ENCODE measurements at places on chromosomes 2 and 18. TPM values are rescaled to one million over a fixed set of nuclear protein-coding genes. Genes with fewer than 3 reads are reported as not detected.

- no peak for DNase-seq
Observed at GRCh38 chr2:70014959-70015358, 53.5 kb upstream of the ASPRV1 start.

Gene CAPN10
- total RNA-seq, result 11.1 TPM

Gene ANKRD53
- 0.12 TPM for total RNA-seq

DNA sequence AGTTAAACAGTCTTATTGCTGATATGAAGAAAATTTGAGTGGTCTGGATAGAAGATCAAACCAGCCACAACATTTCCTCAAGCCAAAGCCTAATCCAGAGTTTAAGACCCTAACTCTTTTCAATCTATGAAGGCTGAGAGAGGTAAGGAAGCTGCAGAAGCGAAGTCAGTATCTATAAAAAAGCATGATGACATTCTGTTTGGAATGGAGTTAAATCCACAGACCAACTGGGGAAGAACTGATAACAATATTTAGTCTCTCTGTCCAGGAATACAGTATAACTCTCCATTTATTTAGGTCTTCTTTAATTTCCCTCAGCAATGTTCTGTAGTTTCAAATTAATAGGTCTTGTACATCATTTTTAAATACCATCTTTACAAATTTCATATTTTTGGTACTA is 16.0 kb downstream of the PIGN start:
- DNase-seq, result no peak

DNA sequence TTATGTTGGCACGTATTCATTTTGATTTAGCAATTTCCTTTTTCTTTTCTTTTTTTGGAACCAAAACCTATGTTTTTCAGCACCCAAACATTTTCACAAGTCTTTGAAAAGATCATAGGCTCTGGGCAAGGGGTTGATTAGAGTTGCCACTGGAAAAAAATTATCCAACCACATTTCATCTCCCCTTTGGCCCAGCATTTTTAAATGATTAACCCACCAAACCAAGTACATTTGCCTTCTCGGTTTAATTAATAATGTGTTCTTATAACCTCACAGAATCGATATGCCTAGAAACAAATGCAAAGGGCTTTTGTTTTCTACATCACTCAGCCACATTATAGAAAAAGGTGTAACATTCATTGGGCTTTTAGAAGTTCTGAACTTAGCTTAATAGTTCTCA is 66.1 kb downstream of the CHST9 start:
- DNase-seq, result no peak

Gene CDH19
- not detected for total RNA-seq

GRCh38 chr2:240630771-240631547 is 5.7 kb downstream of the GPR35 start:
- DNase-seq, result no peak

Gene PHOSPHO2
- 5.8 TPM for total RNA-seq

Gene IL37
- not detected for total RNA-seq

- DNase-seq, result no peak
Observed at GRCh38 chr2:3269425-3270094, 108.1 kb downstream of the EIPR1 start.

- DNase-seq, result no peak
Observed at GRCh38 chr18:50656396-50656795, 96.5 kb downstream of the MAPK4 start.

DNA sequence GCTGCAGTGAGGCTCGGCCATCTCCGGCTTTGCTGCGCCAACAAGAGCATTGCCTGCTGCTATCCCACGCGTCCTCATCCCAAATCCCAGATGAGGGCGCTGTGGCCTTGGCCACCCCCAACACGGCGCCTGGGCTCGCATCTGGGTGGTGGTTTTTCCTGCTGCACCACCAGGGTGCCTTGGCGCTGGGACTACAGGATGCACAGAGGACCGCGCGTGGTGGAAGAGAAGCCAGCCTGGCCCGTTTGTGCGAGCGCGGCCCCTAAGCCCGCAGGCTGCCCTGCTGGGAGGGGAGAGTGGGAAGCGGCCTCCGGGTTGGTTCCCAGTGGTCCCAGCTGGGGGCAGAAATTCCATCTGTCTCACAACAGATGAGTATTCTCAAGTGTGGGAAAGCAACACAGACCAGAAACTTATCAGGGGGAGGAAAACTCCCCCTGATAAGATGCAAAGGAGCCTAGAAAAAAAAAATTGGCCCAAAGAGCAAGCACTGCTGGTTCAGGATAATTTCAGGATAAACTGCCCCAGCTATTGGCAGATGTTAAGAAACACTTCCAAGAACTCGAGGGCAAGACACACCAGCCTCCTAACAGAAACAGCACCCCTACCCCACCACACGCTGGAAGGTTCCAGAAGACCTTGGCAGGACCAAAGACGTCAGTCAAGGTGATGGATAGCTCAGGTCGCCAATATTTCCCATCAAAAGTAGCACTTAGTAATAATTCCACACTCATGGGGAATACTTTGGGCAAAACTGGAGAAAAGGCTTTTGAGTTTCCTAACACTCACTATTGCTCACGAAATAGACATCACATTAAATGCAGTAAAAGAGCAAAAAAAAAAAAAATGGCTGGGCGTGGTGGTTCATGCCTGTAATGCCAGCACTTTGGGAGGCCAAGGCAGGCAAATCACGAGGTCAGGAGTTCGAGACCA is 152.1 kb downstream of the PXDN start:
- peak; percentile 72 for DNase-seq

GRCh38 chr2:166627893-166628292 is 133.8 kb upstream of the SCN7A start:
- DNase-seq, result no peak

- no peak for DNase-seq
Observed at GRCh38 chr18:52531836-52532235, 191.8 kb downstream of the DCC start.

- no peak for DNase-seq
Observed at GRCh38 chr18:78303519-78304191, 676.0 kb upstream of the SALL3 start.

DNA sequence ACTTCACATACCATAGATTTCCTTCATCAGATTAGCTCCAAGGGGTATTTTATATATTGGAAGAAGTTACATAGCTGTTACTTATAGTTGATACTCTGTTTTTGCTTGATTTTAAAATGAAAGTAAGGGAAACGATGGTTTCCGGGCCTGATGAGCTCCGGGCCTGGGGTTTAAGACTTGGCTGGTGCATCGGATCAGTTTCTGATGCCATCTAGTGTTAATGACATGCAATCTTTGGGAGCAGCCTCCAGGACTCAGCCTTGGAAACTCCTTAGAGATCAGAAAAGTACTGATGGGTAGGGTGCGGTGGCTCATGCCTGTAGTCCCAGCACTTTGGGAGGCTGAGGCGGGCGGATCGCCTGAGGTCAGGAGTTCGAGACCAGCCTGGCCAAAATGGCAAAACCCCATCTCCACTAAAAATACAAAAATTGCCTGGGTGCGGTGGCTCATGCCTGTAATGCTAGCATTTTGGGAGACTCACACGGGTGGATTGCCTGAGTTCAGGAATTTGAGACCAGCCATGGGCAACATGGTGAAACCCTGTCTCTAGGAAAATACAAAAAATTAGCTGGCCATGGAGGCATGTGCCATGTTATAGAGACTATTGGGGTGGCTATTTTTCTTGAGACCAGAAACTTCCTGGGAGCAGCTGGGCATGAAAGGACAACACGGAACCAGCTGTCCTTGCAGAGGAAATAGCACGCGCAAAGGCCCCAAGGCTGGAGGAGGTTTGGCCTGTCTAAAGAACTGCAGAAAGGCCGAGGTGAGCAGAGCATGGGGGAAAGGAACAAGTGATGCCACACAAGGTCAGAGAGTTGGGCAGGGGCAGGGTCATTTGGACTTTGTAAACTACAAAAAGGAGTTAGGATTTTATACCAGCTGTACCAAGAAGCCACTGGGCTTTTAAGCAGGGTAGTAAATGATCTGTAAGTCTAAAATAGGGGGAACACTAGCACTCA is 46.9 kb upstream of the CNOT11 start:
- peak; percentile 86 for DNase-seq

Gene C2orf66
- not detected for total RNA-seq

GRCh38 chr18:10207682-10208345 is 246.6 kb upstream of the APCDD1 start:
- no peak for DNase-seq

Gene VAMP8
- 0.27 TPM for total RNA-seq

GRCh38 chr2:208571764-208572131 is 165.2 kb downstream of the PTH2R start:
- DNase-seq, result no peak

Gene NEB
- not detected for total RNA-seq

DNA sequence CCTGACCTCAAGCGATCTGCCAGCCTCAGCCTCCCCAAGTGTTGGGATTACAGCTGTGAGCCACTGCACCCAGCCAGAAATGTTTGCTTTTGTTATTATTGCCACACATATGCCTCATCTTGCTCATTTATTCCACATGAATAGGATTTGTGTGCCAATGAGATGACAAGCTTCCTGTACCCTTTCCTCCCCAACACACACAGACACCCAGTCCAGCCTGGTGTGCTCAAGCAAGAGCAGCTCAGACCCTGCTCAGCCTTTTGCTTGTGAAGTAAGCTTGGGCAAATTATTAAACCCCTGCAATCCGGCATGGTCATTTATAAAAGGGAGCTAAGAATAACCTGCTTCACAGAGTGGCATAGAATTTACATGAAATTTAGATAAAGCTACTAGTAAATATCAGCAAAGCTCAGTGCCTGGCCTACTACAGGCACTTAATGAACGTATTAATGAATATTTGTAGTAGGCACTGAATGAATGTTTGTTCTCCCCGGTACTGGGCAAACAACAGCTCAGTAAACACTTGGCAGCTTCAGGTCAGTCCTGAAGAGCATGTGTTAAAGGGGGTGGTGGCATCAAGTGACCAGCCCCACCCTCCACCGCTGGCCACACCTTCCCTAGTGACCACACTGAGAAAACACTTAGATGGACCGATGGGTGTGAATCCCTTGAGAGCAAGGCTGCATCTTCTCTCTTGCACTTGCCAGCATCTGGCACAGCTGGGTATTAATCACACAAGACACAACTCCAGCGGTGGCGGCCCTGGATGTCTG is 280.2 kb downstream of the SRBD1 start:
- DNase-seq, result peak; percentile 46

DNA sequence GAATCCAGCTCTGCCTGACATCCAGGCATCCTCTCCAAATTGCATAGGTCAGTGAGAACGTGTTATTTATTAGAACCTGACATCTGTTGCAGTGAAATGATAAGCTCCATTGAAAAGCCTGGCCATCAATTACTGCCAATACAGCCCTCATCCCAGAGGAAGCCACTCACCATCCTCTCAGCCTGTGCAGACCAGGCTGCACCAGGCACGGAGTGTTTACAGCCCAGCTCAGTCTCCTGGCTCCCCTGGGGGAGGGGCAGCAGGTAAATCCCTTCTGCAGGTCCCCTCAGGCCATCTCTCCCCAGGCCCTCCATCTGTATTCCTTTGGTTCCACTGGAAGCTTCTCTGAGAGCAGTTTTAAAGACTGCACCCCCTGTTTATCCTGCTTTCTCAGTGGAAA is 82.6 kb upstream of the FOSL2 start:
- DNase-seq, result no peak

All from M059J (cell line).